CD4-positive, alpha-beta T cell (primary cell): ENCODE measurements at places on chromosomes 4 and X.

GRCh38 chrX:30714138-30714537 is 60.9 kb downstream of the GK start:
- no peak for DNase-seq
- H3K27me3 ChIP-seq = no peaks in the 10 kb centered on the region
- H3K4me3 ChIP-seq = no peak overlapping the region
- no peaks in the 10 kb centered on the region for H3K4me1 ChIP-seq

DNA sequence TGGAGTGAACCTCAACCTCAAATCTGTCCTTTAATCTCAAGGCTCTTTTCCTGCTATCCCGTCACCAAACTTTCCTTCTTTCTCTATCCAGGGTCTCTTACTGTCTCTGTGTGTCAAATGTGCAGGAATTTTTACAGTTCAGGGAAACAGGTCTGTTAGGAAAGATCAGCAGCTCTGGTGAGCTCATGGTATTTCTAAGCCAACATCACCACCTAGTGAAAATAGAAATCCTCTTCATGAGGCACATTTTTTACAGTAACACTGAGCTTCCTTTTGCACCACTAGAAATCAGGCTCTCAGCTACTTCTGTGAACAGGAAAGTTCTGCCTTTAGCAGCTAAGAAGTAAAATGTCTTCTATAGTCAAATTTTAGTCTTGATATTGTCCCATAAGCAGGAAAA is 39.6 kb downstream of the NUDT11 start:
- no peaks in the 10 kb centered on the region for H3K27me3 ChIP-seq
- H3K27ac ChIP-seq = no peak overlapping the region
- H3K36me3 ChIP-seq = no peaks in the 10 kb centered on the region
- no peak for DNase-seq

- H3K4me1 ChIP-seq = no peaks in the 10 kb centered on the region
- H3K4me3 ChIP-seq = no peak overlapping the region
- no peak overlapping the region for H3K27ac ChIP-seq
- DNase-seq = no peak
- no peaks in the 10 kb centered on the region for H3K27me3 ChIP-seq
- peaks cover 6% of the 10 kb centered on the region for H3K36me3 ChIP-seq
Measured at GRCh38 chr4:105462576-105462975, 11.3 kb downstream of the PPA2 start.

DNA sequence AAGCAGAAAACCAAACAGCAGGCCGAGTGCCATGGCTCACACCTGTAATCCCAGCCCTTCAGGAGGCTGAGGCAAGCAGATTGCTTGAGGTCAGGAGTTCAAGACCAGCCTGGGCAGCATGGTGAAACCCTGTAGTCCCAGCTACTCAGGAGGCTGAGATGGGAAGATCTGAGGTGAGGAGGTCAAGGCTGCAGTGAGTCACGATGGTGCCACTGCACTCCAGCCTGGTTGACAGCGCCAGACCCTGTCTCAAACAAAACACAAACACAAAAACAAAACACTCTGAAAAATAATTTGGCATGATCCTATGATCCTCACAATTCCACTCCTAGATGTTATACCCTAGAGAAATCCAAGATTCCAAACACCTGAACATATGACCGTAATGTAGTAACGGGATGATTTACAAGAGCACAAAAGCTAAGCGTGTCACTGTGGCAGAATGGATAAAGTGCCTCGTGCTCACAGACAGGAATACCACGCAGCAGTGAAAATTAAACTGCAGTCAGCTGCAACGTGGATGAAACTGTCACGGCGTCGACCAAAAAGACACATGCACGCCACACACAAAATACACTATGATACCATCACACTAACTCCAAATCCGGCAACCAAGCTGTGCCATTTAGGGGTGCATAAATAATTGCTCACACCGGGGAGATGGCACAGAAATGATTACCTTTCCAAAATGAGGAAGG is 1.7 kb downstream of the NELFA start:
- no peak for DNase-seq
- peaks cover 12% of the 10 kb centered on the region for H3K36me3 ChIP-seq
- no peaks in the 10 kb centered on the region for H3K27me3 ChIP-seq
- peaks cover 31% of the 10 kb centered on the region for H3K4me1 ChIP-seq
- peak overlapping the region; percentile 87 for H3K4me3 ChIP-seq

GRCh38 chr4:101288365-101289145 is 58.8 kb downstream of the PPP3CA start:
- no peaks in the 10 kb centered on the region for H3K27me3 ChIP-seq
- no peak overlapping the region for H3K27ac ChIP-seq
- H3K36me3 ChIP-seq = no peaks in the 10 kb centered on the region
- H3K4me1 ChIP-seq = peaks cover 4% of the 10 kb centered on the region
- H3K4me3 ChIP-seq = no peak overlapping the region

- peaks cover 10% of the 10 kb centered on the region for H3K4me1 ChIP-seq
- peak overlapping the region; percentile 26 for H3K27ac ChIP-seq
- DNase-seq = no peak
- H3K4me3 ChIP-seq = no peak overlapping the region
- H3K27me3 ChIP-seq = no peaks in the 10 kb centered on the region
- H3K36me3 ChIP-seq = peaks cover 59% of the 10 kb centered on the region
Measured at GRCh38 chr4:82357640-82358039, 16.2 kb downstream of the HNRNPD start.

- H3K27ac ChIP-seq = no peak overlapping the region
- no peaks in the 10 kb centered on the region for H3K4me1 ChIP-seq
- DNase-seq = no peak
Measured at GRCh38 chr4:172675232-172675631, 493.4 kb upstream of the GALNT7 start.

GRCh38 chr4:121696170-121696580 is 605 bp downstream of the ANXA5 start:
- no peaks in the 10 kb centered on the region for H3K36me3 ChIP-seq
- no peaks in the 10 kb centered on the region for H3K27me3 ChIP-seq
- H3K27ac ChIP-seq = peak overlapping the region; percentile 66
- peak; percentile 24 for DNase-seq
- peak overlapping the region; percentile 92 for H3K4me3 ChIP-seq
- peaks cover 19% of the 10 kb centered on the region for H3K4me1 ChIP-seq

DNA sequence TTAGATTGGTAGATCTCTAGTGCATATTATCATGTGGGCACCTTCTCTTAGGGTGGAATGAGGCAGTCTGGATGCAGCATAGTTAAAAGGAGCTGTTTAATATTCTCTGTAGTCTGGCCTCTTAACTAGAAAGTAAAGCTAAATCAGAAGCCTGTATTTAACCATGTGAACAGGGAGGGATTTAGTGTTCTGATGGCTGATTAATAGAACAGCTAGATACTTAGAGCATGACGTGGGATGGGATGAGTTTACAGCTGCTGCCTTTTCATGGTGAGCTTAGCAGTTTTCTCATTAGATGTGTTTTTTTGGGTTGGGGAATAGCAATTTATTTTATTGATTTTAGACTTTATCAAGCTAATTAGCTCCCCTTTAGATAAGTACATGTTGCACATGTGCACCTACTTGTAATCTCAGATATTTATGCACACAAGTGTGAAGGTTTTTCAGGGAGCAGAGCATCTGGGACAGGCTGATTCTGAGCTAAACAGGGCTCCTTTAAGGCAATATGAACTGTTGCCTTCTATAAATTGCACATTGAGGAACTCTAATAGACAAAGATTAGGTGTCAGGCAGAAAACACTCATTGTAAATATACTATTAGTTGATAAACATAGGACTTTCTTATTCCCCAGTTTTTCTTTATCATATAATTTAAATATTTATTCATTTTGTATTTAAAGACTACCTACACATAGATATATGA is 34.1 kb downstream of the YIPF6 start:
- H3K4me3 ChIP-seq = no peak overlapping the region
- no peak for DNase-seq
- H3K27me3 ChIP-seq = no peaks in the 10 kb centered on the region

- no peak overlapping the region for H3K4me3 ChIP-seq
- no peaks in the 10 kb centered on the region for H3K36me3 ChIP-seq
- no peak for DNase-seq
- no peak overlapping the region for H3K27ac ChIP-seq
Measured at GRCh38 chr4:73329300-73329699, 70.7 kb upstream of the ANKRD17 start.

GRCh38 chrX:125711103-125711502 is 391.4 kb downstream of the TEX13C start:
- no peak overlapping the region for H3K27ac ChIP-seq
- H3K4me1 ChIP-seq = no peaks in the 10 kb centered on the region
- DNase-seq = no peak
- no peak overlapping the region for H3K4me3 ChIP-seq
- no peaks in the 10 kb centered on the region for H3K36me3 ChIP-seq

DNA sequence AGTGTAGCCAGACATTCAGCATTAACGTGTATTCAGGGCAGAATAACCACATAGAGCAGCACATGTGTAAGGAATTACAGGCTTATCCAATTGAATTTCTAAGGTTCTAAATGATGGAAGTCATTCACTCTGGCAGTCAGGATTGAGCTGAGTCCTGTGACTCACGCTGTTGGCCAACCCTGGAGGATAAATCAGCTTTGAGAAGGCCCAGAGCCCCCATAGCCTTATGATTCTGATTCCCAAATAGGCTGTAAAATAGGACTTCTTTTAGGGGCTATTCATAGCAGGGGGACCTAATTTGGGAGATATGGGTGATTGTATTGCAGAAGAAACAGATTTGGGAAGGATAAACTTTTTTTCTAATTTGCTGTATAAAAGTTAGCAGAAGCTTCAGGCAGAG is 8.1 kb upstream of the HPF1 start:
- no peaks in the 10 kb centered on the region for H3K36me3 ChIP-seq
- DNase-seq = no peak
- H3K27me3 ChIP-seq = no peaks in the 10 kb centered on the region
- no peak overlapping the region for H3K4me3 ChIP-seq
- no peaks in the 10 kb centered on the region for H3K4me1 ChIP-seq
